ENCODE measurements at places on chromosomes 6 and 20.

GRCh38 chr6:134701301-134701700 is 248.6 kb downstream of the ALDH8A1 start:
- DNase-seq: no peak

- DNase-seq: no peak
These were observed 214.3 kb upstream of the MARCKS start for GRCh38 chr6:113642714-113643406.

- no peak for DNase-seq
These were observed 129.4 kb upstream of the CENPW start for GRCh38 chr6:126210398-126211075.

DNA sequence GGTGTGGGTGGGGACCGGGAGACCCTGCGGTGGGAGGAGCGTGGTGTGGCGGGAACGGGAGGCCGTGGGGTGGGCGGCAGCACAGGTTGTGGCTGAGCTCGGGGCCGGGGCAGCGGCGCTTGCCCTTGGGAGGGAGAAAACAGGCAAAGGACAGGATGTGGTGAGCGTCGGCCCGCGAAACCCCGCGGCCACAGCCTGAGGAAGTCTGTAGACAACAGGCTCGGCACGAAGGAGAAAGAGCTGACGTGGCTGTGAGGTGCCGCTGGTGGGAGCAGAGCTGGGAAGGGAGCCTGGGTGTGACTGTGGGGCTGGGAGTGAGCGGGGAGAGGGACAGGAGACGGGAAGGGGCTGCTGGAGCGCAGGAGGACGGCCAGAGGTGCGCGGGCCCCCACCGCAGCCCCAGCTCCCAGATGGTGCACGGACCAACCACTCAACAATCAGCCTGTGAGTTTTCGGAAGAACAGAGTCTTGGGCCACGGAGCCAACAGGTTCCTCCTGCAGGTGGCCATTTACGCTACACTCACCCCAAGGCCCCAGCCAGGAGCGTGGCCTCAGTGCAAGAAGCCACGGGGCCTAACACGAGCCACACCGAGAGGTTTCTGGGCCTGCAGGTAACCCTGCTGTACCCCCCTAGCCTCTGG is 202.8 kb downstream of the DLL1 start:
- peak; percentile 77 for DNase-seq

GRCh38 chr6:132763269-132763668 is 5.6 kb upstream of the VNN2 start:
- no peak for DNase-seq

DNA sequence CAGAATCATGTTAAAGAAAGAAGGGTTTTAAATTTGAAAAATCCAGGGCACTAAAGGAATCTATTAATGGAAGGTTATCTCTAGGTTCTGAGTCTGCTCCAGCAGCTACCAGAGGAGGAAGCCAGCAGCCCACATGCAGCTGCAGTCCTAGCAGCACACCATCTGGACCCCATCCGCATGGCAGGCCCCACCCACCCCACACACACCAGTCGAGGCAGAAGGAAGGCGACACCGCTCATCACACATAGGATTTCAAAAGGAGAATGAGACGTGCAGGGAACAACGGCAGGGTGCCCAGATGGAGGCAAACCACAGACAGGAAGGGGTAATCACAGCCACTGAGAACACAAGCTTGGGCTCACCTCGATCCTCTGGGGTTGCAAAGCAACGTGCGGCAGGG is 78.9 kb downstream of the GINS1 start:
- no peak for DNase-seq

Data from stimulated activated effector memory CD8-positive, alpha-beta T cell treated with anti-CD3 and anti-CD28 coated beads, Interleukin-12 subunit alpha, Interleukin-12 subunit beta, amount 100 ng/mL, for 72 hours (primary cell).